ENCODE measurements at places on chromosomes 13 and 19. TPM values are rescaled to one million over a fixed set of nuclear protein-coding genes. Genes with fewer than 3 reads are reported as not detected.

CEACAM20 gene
- not detected for total RNA-seq

TLE6 gene
- total RNA-seq: not detected

PINLYP gene
- 0.96 TPM for total RNA-seq

LRP3 gene
- total RNA-seq: 46.9 TPM

PROZ gene
- not detected for total RNA-seq

CEACAM3 gene
- not detected for total RNA-seq

C19orf18 gene
- total RNA-seq: 1.6 TPM

SBK2 gene
- total RNA-seq: 0.42 TPM

CGB7 gene
- total RNA-seq: not detected

ZSCAN5C gene
- 0.32 TPM for total RNA-seq

TSHZ3 gene
- total RNA-seq: 7.4 TPM

FSD1 gene
- total RNA-seq: 156 TPM

DOHH gene
- total RNA-seq: 8.5 TPM

ZNF414 gene
- 27.2 TPM for total RNA-seq

LGALS7B gene
- total RNA-seq: not detected

OVOL3 gene
- not detected for total RNA-seq

FCGBP gene
- total RNA-seq: 0.49 TPM

POU2F2 gene
- total RNA-seq: 53.4 TPM

ZFP14 gene
- total RNA-seq: 14.3 TPM

LILRB5 gene
- total RNA-seq: 0.17 TPM

PSG6 gene
- not detected for total RNA-seq

ZNF235 gene
- total RNA-seq: 14.4 TPM

KCNK6 gene
- total RNA-seq: 2.7 TPM

LYL1 gene
- 1.3 TPM for total RNA-seq

ZNF211 gene
- total RNA-seq: 29.5 TPM

Measured in glutamatergic neuron (in vitro differentiated cells).